Sigmoid colon (tissue), 7 donors: ENCODE measurements at places on chromosomes 6 and 20. TPM values are rescaled to one million over a fixed set of nuclear protein-coding genes. Genes with fewer than 3 reads are reported as not detected.
A peak's percentile ranks its signal among the peaks of the same experiment; 100 is the strongest.

MBOAT1 gene
- 11.4 TPM for total RNA-seq

NR2E1 gene
- total RNA-seq = not detected

DNA sequence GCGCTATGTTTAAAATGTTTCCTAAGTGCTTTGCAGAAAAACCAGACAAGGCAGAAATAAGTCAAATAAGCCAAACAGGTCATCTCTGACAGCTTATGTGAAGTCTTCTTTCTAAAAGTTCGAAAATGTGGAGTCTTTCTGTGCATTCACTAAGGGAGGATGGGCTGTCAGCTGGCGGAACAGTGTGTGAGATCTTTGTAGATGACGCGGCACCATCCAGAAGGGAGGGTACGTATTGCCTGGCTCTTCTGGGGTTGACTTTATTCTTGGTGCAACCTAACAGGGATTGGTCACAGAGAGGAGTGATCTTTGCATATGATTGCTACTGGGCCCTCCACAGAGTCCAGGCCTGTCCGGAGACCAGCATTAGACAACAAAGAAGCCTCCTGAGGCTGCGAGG, 114.5 kb upstream of the EDN1 start:
- DNase-seq = no peak

RAB44 gene
- 0.71 TPM for total RNA-seq

C20orf141 gene
- not detected for total RNA-seq

PPP1R16B gene
- 3.6 TPM for total RNA-seq

DNA sequence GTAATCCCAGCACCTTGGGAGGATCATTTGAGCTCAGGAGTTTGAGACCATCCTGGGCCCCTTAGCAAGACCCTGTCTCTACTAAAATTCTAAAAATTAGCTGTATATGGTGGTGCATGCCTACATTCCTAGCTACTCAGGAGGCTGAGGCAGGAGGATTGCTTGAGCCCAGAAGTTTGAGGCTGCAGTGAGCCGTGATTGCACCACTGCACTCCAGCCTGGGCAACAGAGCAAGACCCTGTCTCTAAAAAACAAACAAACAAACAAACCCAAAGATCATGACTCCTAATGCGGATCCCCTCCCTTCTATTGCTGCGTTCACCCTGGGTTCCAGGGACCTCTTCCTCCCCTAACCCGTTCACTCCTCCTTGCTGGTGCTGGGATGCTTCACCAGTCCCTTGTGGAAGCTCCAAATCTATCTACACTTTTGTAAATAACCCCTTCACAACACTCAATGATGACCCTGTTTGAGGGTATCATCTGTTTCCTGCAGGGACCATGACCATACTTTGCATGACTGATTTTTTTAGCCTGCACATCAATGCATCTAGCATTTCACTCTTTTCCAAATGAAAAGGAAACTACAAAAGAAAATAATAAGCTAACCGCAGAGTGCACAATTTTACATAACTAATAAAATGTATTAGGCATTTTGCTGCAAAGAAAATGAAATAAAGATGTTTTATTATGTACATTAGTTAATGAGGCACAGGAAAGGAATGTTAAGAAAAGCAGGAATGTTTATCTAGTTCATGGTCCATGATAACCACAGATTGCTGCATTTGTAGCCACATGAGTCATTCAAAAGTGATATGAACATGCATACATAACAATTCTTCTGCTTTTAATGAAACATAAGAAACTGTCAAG, 30.5 kb upstream of the IPCEF1 start:
- no peak for DNase-seq

DNA sequence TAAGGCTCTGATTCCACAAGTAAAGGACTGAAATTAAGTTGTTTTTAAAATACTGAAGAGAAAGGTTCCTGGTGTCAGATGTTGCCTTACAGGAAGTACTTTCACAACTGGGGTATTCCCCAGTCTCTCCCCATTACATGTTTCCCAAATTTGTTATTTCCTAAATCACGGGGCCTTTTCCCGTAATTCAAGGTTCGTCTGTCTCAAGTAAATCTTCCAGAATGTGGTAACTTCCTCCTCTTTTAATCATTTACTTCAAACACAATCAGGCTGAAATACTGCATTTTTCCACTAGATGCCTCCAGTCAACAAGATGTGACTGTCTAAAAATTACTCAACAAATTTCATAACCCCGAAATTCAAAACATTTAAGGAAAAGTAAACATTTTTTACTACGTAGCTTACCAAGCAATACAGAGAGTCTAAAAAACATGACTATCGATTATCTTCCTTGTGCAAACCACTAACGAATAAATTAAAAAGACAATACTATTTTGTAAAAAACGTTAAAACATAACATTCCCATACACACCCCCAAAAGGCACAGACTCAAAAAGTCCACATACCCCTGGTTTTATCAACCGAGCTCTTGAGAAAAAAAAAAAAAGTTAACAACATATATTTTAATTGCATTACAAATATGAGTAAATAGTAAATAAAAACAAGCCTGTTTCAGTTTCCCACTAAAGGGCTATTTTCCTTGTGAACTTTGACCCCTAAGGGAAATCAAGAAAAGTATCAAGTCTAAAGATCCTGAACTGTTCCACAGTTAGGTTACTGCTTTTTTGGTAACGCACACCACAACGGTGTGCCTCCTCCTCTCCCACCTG, 1.7 kb downstream of the SOD2 start:
- no peak for DNase-seq

ALDH5A1 gene
- 3.0 TPM for total RNA-seq

GRCh38 chr20:21344206-21344900, 41.2 kb downstream of the XRN2 start:
- no peak for DNase-seq

DNA sequence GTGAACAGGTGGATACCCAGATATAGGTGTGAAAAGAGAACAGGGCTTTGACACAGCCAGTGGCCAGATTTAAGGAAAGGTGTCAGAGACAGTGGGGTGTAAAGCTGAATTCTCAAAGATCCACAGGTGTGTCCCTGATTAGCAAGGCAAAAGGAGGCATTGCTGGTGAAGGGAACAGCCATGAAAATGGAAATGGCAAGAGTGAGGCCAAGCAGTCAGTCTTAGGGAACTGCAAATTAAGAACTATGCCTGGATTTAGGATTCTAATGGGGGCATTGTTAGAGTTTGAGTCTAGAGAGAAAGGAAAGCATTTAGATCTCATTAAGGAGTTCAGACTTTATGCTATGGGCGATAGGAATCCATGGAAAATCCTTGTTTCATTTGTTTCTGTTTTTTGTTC, 789.2 kb downstream of the MAFB start:
- no peak for DNase-seq

SLA2 gene
- not detected for total RNA-seq

PRPH2 gene
- total RNA-seq = 0.71 TPM

PRKN gene
- 14.6 TPM for total RNA-seq

DNA sequence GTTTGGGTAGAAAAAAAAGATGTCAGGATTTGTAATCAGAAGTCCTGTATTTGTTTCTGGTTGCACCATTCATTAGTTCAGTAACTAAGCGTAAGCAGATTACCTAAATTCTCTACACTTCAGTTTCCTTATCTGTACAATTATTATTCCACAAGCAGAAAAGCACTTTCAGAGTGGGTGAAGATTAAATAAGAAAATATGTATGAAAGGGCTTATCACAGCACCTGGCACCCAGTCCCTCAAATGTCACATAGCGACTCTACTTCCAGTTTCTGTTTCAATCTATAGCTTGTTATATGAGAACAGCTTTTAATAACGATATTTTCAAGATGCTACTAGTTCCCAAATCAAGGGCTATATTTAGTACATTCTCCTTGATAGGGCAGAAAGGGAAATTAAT, 31.4 kb downstream of the RGS17 start:
- no peak for DNase-seq

DNA sequence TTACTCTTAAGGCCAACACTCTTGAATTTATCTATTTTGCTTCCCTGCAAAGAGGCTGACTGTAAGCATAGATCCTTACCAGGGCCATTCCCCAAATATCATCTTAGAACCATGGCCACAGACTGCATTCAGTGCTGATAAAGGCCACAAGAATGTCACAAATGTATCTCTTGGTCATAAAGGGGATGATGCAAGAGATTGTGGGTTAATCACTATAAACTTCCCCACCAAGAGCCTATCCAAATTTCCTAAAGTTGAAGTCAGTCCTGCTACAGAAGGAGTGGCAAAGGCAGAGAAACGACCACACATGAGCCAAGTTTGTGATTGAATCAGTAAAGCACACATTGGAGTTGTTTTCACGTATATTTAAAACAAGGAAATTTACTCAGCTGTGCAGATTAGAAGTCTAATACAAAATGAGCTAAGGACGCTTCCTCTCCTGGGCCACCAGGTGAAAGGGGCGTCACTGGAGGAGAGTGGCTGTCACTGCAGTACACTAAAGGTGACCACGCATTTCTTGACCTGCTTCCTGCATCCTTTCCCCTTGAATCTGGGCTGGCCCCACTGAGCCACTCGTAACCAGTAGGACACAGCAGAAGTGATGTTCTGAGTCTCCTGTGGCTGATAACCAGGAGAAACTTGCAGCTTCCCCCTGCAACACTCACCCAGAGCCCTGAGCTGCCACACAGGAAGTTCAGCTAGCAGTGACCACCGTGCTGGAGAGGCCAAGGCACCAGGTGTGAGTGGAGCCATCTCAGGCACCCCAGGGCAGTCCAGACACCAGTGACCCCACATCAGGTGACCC, 181.9 kb downstream of the SYNDIG1 start:
- DNase-seq = peak; percentile 38

LAMA4 gene
- total RNA-seq = 168 TPM
